Left renal cortex interstitium (tissue), 4 donors: ENCODE measurements at places on chromosomes 7 and 10. TPM values are rescaled to one million over a fixed set of nuclear protein-coding genes. Genes with fewer than 3 reads are reported as not detected.

Gene CD36
- polyA plus RNA-seq = 29.6 TPM

DNA sequence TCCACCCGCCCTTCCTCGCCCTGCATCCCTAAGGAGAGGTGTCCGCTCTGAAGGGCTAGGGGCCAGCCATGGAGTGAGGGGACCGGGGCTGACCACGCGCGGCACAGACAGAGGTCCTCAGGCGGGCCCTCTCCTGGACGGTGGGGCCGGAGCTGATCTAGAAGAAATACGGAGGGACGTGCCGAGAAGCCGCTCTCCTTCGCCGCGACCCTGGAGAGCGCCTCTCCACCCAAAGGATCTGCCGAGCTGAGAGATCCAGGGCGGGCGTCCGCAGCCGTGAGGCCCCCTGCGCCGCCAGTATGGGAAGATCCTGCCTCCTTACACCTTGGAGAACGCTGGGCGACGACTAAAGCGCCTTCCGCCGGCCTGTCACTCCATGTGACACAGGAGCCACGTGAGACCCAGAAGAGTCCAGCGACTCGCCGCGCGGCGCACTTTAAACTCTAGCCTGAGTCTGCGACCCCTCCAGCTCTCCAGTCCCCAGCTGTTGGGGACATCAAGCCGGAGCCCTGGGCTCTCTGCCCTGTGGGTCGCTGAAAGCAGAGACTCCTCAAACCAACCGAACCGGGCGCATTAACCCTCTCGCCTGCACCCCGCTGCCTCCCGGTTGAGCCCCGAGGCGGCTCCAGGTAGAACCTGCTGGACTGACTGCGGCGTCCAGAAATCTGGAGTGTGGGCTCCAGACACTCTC, 1.5 kb upstream of the SFMBT2 start:
- no peak for DNase-seq

GRCh38 chr7:42833411-42833810, 78.5 kb downstream of the C7orf25 start:
- DNase-seq = no peak

- no peak for DNase-seq
These were observed 43.4 kb upstream of the AGBL3 start for GRCh38 chr7:134942690-134943466.

- no peak for DNase-seq
These were observed 232.6 kb downstream of the USP6NL start for GRCh38 chr10:11378835-11379234.

DNA sequence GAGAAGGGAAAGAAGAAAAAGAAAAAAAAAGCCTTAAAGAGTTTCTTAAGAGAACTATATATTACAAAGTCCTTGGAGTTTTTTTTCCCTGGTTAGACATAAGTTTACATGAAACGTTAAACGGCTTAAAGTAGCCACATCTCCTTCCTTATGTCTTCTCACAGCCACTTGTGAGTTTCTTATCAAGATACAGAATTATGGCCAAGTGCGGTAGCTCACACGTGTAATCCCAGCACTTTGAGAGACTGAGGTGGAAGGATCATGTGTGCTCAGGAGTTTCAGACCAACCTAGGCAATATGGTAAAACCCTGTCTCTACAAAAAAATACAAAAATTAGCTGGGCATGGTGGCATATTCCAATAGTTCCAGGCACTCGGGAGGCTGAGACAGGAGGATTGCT, 54.3 kb downstream of the IKZF1 start:
- DNase-seq = no peak

Gene ZNF282
- 23.4 TPM for polyA plus RNA-seq

- peak; percentile 75 for DNase-seq
These were observed 1.6 kb downstream of the ZNF746 start for GRCh38 chr7:149495785-149496641.

- no peak for DNase-seq
These were observed 1.3 kb upstream of the PTPRN2 start for GRCh38 chr7:158588878-158589442.

Gene LRRC18
- polyA plus RNA-seq = 0.19 TPM

Gene CACNB2
- 5.7 TPM for polyA plus RNA-seq

Gene TAS2R41
- not detected for polyA plus RNA-seq

GRCh38 chr7:72435366-72435765, 23.2 kb upstream of the CALN1 start:
- no peak for DNase-seq

GRCh38 chr10:61986382-61986781, 84.9 kb downstream of the ARID5B start:
- DNase-seq = no peak

GRCh38 chr7:46253520-46253919, 332.4 kb upstream of the IGFBP3 start:
- no peak for DNase-seq

Gene AKR1C8
- 0.43 TPM for polyA plus RNA-seq

Gene CRHR2
- not detected for polyA plus RNA-seq

DNA sequence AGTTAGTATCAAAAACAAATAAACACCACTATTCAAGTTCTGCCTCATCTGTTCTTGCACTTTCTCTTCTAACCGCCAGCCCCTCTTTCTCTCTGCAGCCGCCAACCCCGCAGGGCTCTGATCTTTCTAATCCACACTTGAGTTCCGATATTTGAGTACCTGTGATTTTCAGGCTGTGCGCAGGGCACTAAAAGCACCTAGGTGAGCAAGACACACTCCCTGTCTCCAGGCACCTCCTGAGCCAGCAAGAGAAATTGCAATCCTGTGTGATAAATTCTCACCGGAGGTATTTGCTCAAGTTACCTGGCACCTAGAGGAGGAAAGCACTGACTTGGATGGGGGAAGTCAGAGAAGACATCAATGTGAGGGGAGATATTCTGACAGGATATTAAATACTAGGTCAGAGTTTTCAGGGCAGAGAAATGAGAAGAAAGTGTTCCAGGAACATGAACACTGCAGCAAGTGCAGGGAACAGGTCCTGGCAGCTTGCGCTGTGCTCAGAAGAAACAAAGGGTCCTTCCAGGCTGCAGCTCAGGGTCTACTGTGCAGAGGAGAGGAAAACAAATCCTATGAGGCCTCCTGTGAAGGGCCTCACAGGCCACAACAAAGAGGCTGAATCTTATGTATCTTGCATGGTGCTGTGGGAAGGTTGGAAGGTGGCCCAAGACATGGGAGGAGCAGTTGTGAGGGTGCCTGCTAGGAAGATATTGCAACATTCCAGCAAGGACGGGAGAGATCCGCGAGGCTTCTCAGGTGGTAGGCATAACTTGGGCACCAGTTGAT, 568.7 kb upstream of the MGMT start:
- no peak for DNase-seq

Gene FKBP6
- 0.90 TPM for polyA plus RNA-seq

DNA sequence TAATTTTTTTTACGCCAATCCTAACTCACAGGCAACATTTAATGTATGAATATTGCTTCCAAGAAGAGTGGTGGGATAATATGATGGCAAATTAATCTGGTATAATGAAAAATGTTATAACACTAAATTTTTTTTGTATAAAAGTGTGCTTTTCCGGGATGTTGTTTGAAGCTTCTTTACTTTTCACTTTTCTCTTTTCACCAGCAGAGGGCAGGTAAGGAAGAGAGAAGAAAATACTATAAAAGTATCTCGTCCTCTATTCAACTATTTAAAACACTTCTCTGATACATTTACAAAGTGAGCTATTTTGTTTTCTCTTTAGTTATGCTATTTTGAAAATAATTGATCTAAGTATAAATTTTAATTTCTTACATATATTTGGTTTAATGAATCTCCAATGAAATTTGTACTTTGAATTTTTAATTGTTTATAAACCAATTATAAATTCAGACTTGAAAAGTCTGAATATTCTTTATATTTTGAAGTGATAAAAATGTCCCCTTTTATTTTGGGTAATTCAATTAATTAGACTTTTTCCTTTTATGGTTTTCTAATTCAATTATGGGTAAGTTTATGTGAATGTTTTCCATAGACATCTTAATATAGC, 20.7 kb upstream of the CFTR start:
- DNase-seq = no peak
